ENCODE measurements at places on chromosomes 13 and 19.

DNA sequence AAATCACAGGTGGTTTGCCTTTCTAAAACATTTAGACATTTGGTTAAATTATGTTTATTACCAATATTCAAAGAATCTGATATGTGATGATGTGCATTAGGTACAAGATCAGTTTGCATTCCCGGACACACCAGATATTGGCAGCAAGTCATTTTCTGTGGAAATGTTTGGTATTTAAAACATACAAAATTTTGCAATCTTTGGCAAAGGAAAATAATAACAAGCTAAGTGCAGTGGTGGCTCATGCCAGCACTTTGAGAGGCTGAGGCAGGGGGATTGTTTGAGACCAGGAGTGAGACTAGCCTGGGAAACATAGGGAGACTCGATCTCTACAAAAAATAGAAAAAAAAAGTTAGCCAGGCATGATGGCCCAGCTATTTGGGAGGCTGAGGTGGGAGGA is 29.1 kb upstream of the TSC22D1 start:
- DNase-seq, result no peak

DNA sequence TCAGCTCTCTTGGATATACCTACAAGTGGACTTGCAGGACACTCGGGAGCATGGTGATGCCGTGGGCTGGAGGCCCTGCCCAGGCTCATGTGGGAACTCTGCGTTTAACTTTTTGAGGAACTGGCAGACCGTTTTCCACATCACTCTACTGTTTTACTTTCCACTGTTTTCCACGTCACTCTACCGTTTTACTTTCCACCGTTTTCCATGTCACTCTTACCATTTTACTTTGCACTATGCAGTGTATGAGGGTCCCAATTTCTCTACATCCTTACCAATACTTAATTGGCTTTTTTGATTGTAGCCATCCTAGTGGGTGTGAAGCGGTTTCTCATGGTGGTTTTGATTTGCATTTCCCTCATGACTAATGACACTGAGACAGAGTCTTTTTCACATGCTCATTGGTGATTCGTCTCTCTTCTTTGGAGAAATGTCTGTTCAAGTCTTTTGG is 40.5 kb downstream of the GATAD2A start:
- peak; percentile 57 for DNase-seq

GRCh38 chr13:110479648-110480047 is 81.9 kb downstream of the RAB20 start:
- DNase-seq, result no peak

DNA sequence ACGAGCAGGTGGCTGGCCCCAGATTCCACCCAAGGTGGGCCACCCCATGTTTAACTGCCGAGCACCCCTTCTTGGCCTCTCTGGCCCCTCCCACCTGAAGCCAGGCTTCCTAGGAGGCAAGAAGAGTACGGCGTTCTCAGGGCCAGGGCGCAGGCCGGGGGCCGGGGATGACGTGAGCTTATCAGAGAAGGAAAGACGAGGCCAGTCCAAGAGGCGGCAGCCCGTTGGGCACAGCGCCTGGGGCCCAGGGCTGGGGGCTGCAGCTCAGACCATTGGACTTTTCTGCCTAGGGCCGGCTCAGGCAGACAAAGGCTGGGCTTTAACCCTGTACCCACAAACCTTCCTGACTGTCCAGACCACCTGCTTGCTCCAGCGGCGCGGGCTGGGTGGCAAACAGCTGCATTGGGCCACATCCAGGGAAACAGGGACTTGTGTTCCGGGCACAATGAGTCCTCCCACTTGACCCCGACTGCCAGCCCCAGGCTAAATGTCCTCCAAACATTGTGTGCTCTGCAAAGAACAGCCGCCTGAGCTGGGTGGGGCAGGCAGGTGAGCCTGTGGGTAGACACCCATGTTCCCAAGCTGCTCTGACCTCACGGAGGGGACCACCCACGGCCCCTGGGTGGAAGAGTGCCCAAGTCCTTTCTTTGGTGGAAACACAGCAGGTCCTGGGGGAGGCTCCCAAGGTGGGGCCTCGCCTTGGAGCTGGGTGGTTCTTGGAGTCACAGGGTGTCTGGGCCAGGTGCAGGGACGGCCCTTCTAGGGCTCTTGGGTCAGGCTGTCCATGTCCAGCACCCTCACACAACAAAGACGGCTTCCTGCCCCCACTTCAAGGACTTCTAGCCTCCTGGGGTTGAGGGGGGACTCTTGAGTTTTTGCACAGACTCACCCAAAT is 21.9 kb downstream of the COMP start:
- DNase-seq, result no peak

DNA sequence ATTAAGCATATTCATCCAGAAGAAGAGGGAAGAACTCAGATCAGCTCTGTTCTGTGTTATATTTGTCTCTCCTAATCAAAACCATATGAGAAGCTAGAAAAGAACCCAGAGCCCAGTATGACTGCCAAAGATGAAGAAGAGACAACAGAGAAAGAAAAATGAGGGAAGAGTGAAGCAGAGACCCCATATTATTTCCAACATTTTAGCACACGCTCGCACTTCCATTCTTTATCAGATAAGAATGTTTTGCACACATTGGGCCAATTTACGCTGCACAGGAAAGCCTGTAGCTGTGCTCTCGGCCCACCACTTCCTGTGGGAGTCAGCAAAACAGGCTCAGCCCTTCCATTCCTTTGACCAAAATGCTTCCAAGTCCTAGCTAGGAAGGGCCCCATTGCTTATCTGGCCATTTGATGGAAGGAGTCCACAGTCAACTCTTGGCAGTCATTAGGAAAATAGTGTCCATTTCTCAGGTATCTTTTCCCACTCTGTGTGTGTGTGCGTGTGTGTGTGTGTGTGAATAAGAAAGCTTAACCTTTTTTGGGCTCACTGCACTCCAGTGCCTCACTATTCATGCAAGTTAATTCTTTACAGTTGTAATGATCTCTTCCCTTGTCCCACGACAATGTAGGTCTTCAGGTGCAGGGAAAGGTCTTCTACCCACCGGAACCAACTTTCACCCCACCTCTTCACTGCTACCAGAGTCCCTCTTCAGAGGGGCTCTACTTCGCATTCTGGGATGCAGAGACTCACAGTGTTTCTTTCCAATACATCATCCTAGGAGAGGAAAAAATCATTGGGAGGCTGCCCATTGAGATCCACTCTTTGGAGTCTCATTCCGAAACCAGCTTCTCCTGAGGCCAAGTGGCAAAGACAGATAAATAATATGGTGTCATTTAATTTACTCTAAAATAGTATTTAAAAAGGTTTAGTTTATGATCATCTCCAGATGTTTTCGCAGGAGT is 237.5 kb downstream of the COG6 start:
- DNase-seq, result no peak

- no peak for DNase-seq
These were observed 197.7 kb upstream of the RNF113B start for GRCh38 chr13:98374750-98375149.

DNA sequence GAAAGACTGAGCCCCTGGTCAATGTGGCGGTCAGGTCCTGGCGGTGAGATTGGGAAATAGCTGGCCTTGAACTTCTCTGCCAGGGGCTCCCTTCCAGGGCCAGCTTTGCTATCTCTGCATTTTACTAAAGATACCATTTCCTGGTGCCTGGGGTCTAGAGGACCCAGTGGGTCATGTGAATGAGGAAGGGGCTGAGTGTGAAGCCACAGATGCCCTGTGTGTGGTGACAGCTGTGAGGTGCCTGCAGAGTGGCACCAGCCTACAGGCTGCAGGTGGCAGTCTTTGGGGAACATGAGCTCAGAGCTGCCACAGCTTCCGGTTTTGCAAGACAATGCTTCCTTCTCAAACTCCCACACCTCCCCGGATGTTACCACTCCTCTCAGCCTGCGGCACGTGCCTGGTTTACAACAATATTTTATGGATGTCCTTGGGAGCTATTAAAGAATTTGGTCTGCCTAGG is 5.2 kb upstream of the MLNR start:
- peak; percentile 39 for DNase-seq
